ENCODE measurements at places on chromosomes 5 and 9. TPM values are rescaled to one million over a fixed set of nuclear protein-coding genes. Genes with fewer than 3 reads are reported as not detected.

PCDHA11 gene
- 0.08 TPM for total RNA-seq

SLC34A3 gene
- 0.28 TPM for total RNA-seq

RIC1 gene
- 9.9 TPM for total RNA-seq

C9orf43 gene
- 0.73 TPM for total RNA-seq

CTXN3 gene
- not detected for total RNA-seq

Measured in A549 treated with Mapracorat at 1 μM for 4 hours (cell line).